Activated naive CD4-positive, alpha-beta T cell (primary cell): ENCODE measurements at places on chromosomes 2 and 18.

DNA sequence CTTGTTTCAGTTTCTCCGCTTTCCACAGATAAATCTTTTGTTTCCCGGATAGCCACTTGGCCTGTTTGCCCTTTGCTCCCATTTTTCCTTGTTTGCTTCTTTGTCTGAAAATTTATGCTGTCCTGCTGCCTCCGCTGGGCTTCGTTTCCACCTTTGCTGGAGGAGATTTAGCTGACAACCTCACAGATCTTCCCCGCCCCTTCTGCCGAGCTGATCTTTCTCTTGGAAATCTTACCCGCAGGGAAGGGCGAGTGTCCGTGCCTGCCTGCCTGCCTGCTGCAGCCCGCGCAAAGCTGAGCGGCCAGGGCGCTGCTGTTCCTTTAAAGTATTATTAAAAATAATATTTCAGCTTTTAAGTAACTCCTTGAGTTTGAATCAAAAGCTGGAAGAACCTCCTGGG, 1.4 kb upstream of the XRCC5 start:
- no peak for DNase-seq

DNA sequence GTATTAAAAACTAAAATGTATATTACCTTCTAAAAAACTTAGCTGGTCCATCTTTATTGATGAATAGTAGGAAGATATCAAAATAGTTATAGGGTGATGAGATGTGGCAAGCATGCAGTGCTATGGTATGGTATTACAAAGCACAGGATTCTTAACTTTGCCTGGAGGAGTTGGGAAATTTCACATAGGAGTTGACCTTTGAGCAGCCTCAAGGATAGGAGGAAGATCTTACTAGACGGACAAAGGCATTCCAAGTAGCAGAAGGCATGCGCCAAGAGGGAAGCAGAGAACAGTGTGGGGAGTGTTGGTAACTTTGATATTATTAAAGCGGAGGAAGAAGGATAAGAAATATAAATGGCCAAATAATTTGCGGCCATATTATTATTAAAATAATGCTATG, 60.0 kb downstream of the TTC21B start:
- DNase-seq, result no peak

DNA sequence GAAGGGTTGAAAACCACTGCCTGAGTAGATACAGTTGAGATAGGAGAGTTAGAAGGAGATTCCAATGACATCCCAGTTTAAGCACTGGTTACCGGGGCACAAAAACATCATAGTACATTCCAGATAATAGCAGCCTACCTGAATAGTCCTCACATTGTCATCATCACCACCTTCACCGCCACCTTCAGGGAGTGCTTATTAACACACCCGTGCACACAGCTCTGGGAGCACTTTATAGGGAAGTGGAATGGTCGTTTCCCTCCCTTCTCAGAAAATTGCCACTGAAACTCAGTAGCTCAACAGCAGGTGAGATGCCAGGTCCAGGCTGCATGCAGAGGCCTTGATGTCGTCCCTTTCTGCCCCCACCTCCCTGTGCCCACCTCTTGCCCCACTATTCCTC, 8.2 kb downstream of the SERPINB7 start:
- no peak for DNase-seq

- DNase-seq, result no peak
These were observed 468 bp downstream of the PIKFYVE start for GRCh38 chr2:208266553-208266893.

GRCh38 chr2:61980758-61981157, 75.3 kb downstream of the COMMD1 start:
- no peak for DNase-seq
